Vagina (tissue), 2 donors: ENCODE measurements at places on chromosomes 5 and 9. TPM values are rescaled to one million over a fixed set of nuclear protein-coding genes. Genes with fewer than 3 reads are reported as not detected.

CDH9 gene
- not detected for total RNA-seq

ZNF169 gene
- total RNA-seq: 14.0 TPM

PCDH1 gene
- 38.8 TPM for total RNA-seq

DNA sequence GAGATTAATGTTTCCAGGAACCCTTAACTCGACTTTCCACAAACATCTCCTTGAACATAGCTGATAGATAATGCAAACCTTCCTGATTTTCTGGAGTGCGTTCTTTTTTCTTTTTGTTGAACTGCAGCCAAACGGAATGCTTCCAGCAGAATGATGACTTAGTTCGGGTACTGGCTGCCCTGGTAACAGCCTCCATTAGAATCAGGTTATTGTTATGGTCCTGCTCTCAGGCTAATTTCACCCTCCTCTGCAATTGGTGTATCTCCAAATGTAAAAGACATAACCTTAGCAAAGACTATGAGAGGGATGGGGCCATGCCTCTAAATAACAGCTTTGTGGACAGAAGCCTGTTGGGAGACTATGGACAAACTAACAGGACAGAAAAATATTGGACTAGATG, 116.5 kb downstream of the PDE4D start:
- no peak for DNase-seq
